Right kidney (tissue), 9 donors: ENCODE measurements at places on chromosomes 7 and 10.

- DNase-seq, result no peak
These were observed 157.8 kb downstream of the DNAJB6 start for GRCh38 chr7:157494506-157495176.

DNA sequence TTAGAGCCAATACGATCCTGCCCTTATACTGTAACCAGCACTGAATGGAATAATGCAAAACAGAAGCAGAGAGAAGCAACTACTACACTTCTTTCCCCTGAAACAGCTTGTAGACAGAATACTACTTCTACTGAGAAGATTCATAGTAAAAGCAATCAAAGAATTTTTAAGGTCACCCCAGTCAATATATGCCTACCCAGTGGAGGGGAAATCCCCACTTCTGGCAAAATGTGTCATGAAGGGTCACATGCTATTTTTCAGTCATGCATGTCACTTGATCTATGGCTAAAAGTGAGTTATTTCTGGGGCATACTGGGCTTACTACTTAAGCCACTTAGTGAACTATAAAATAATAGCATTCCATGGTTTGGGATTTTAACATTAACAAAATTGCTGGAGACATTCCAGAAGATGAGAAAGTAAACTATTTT lies 25.6 kb downstream of the IRF5 start:
- DNase-seq, result no peak

- no peak for DNase-seq
These were observed 11.6 kb downstream of the TCF7L2 start for GRCh38 chr10:112961609-112962008.

DNA sequence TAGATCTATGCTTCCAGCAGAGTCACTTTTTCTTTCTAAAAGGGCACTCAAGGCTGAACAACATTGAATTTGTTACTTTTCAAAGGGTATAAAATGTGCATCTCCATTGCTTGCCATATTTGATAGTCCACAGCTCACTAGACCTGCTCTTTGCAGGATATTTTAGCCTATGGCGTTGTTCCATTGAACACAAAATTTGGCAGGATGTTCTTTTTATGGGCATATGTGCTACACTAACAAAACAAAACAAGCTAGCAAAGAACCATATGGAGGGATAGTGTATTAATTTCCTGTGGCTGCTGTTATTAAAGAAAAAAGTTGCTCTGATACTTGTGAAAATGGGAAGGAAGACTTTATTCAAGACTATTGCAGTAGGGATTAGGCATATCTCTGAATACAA lies 828.7 kb downstream of the TYW1 start:
- DNase-seq, result no peak

GRCh38 chr7:146116521-146117222 lies at the start of gene CNTNAP2:
Gene CNTNAP2, plus strand, starts transcription at chr7:146116801. Its CDS starts 76 bp downstream, at chr7:146116877.
- no peak for DNase-seq

- no peak for DNase-seq
These were observed 241.5 kb downstream of the WDR11 start for GRCh38 chr10:121092720-121093095.

DNA sequence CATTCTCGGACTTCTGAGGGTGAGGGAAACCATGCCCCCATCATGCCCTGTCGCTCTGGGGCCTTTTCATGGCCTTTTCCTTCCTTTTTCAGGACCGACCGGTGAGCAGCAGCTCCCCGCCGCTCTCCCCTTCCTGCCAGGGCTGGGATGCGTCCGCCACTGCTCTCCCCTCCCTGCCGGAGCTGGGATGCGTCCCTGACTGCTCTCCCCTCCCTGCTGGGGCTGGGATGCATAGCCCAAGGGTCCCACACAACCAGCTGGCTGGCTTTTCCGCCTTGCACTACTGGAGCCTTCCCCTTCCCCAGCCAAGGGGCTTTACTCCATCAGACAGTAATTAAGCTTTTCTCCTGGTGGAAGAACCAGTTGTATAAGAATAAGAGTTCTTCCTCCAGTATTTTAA lies 129.7 kb upstream of the COBL start:
- no peak for DNase-seq

DNA sequence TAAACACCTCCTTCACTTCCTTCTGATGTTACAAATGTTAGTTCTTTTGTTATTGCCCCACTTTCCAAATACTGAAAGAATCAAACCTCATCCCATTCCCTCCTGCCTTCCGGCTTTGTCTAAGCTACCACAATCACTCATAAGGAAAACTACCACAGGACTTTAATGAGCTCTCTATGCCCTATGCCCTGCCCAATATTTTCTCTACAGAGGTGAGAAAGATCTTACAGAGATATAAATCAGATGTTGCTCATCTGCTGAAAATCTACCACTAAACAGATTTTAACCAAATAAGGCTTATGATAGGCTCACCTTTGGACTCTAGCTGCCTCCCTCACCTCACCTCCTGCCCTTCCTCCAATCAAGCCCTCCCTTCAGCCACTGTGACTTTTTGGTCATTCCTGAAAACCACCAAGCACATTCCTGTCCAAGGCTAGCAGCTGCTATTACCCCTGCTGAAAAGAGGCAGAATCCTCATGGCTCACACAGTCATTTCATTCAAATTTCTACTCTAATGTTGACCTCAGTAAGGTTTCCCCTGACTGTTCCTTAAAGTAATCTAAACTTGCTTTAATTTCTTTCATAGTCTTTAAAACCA lies 7.7 kb downstream of the ZNF33B start:
- DNase-seq, result no peak

- DNase-seq, result no peak
These were observed 58.8 kb upstream of the ZNF804B start for GRCh38 chr7:88700725-88701124.

- DNase-seq, result no peak
These were observed 83.6 kb downstream of the CSTF2T start for GRCh38 chr10:51615764-51616298.

- no peak for DNase-seq
These were observed 19.1 kb upstream of the SPOCK2 start for GRCh38 chr10:72107325-72108003.

DNA sequence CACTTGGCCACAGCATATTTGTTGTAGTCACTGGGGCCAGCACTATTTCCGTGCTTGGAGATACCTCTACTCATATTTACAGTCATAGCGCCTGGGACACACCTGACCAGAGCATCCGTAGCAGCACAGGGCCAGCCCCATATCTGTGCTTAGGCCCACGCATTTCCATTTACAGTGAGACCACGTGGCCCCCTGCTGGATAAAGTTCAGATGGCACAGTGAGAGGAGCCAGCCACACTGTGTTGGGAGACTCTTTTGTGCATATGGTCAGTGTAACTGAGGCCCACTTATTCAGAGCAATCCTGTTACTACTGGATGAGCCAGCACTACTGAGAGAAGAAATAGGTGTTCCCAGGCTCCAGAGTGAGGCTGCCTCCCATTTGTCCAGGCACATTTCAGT lies 455.3 kb downstream of the REEP3 start:
- DNase-seq, result no peak

- DNase-seq, result no peak
These were observed 23.6 kb downstream of the FKBP6 start for GRCh38 chr7:73351447-73352167.

DNA sequence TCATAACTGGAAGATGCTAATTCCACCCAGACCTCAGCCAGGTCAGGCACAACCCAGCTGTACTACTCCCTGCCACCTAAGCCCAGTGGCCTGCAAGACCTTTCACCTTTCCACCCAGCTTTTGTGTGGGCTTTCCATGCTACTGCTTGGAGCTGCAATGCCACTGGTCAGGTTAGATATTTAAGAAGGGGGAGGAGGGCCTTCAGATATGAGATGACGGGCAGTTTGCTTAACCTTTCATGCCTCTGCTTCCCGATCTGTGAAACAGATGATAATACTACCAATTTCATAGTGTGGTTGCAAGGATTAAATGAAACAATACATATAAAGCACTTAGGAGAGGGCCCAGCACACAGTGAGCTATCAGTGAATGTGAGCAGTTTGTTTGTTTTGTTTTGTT lies 20.9 kb downstream of the STOX1 start:
- DNase-seq, result no peak

DNA sequence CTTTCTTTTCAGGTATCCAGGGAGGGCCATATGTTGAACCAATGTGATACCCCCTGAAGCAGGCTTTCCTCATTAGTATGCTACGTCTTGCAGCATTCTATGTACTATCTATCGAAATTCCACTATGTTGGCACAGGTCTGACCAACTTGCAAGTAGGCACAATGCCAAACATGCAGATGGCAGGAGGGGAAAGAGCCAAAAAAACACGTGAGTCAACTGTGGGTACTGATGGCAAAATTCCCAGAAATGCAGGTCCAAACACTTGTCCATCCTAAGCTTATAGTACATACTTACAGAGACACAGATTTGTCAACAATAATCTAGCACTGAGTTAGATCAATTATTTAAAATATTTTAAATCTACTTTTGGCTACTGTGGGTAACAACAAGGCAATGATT lies 394.9 kb downstream of the DGKB start:
- no peak for DNase-seq

- DNase-seq, result no peak
These were observed 210.4 kb downstream of the DGKI start for GRCh38 chr7:137636376-137636775.

GRCh38 chr7:151301471-151302462 lies 39.8 kb upstream of the NUB1 start:
- no peak for DNase-seq

DNA sequence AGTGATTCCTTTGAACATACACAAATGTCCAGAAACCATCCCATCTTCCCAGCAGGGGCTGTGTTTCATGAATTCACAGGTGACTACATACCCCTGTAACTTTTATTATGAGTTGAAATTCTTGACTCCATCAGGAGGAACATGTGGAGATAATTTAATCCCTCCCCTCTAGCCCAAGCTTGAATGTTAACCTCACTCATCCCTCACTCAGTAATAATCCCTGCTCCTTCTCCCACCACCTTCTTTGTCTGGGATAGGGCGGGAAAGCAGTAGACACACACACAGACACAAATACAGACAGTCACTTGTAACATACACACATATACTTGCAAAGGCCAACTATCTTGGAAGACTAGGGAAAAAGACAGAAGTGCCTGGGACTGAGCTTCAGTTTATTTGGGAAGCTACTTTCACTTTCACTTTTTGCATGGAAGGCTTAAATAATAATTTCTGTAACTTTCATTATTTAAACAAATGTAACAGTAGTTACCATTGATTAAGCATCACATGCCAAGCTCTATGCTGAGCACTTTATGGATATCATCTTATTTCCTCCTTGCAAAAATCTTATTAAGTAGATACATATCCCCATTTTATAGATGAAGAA lies 7.3 kb downstream of the AASS start:
- DNase-seq, result no peak

GRCh38 chr7:28442540-28443420 lies 30.5 kb downstream of the CREB5 start:
- no peak for DNase-seq

DNA sequence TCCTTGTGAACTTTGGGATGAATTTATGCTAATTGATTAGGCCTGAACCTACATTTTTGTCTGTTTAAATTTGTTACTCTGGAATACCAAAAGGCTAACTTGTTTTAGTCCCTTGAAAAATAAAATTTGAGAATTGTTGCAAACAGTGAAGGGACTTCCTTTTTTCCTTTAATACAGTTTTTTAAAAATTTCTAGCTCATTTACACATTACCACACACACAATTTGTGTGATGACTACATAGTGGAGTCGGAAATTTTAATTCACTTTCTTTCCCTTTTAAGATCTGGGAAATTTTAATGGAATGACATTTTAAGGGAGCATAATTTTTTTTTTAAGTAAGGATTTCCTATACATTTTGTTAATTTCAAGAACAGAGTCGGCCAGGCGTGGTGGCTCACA lies 8.6 kb upstream of the TMEM236 start:
- DNase-seq, result no peak

DNA sequence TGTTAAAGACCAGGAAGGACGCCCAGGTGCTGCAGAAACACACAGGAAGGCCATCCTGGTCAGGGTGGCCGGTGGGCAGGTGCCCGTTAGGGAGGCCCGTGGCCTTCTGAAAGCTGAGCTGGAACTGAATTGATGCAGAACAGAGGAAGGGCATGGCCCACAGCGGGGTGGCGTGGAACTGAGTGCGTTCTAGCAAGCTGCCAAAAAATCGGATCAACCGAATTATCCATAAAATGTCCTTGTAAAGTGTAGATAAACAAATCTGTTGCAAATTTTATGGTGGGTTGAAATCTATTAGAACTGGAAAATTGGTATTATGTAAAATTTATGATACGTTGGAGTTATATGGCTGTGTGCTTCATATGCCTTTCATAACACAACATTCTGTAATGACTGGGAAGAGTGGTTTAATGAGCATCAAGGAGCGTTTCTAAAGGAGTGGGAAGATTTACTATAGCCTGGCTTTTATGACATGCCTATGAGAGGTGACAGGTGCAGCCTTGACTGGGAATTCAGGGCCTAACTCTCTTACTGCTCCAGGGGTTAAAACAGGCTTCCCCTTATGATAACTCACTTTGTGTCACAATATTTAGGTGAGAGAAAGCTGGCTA lies 108.1 kb downstream of the GPR26 start:
- no peak for DNase-seq

- no peak for DNase-seq
These were observed 26.4 kb upstream of the GSDME start for GRCh38 chr7:24783698-24784097.

- DNase-seq, result no peak
These were observed 8.0 kb downstream of the IKZF1 start for GRCh38 chr7:50312250-50313162.

DNA sequence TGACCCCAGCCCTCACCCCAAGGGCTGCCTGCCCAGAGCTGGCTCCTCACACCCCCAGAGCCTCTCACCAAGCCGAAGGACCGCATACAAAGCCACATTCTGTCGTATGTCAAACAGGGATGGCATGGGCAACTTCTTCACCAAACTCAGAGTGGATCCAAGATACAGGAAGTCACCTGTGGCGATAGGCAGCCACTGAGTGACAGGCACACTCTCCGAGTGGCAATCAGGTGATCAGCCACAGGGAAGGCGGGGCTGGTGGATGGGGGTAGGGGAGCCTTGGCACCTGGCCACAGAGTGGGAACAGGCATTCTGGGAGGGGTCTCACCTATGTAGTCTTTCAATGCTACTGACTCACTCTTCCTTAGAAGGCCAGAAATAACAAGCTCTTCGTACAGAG lies 7.1 kb upstream of the ASB10 start:
- DNase-seq, result no peak

GRCh38 chr10:24756283-24756682 lies 32.6 kb upstream of the ARHGAP21 start:
- DNase-seq, result no peak

GRCh38 chr7:19239951-19240350 lies 94.7 kb upstream of the FERD3L start:
- DNase-seq, result no peak

GRCh38 chr10:92430103-92430502 lies 139.1 kb downstream of the MARCHF5 start:
- DNase-seq, result no peak

GRCh38 chr7:45000093-45001032 lies at the start of gene CCM2:
Gene CCM2, plus strand, starts transcription at chr7:45000201. Its CDS starts 133 bp downstream, at chr7:45000334.
- DNase-seq, result peak; percentile 71
